Suprapubic skin (tissue), 4 donors: ENCODE measurements at places on chromosomes 1 and 21. TPM values are rescaled to one million over a fixed set of nuclear protein-coding genes. Genes with fewer than 3 reads are reported as not detected.

SPATA46 gene
- not detected for total RNA-seq

FAM229A gene
- 19.8 TPM for total RNA-seq

LGR6 gene
- total RNA-seq, result 1.6 TPM

SLC44A5 gene
- total RNA-seq, result 1.1 TPM

- no peaks in the 10 kb centered on the region for H3K36me3 ChIP-seq
- no peak overlapping the region for H3K27ac ChIP-seq
- peaks cover 6% of the 10 kb centered on the region for H3K27me3 ChIP-seq
Observed at GRCh38 chr1:3577300-3577699, 34.0 kb downstream of the MEGF6 start.

GRCh38 chr1:179941454-179941853 is 13.2 kb upstream of the CEP350 start:
- H3K27ac ChIP-seq, result no peak overlapping the region
- H3K36me3 ChIP-seq, result no peaks in the 10 kb centered on the region
- DNase-seq, result no peak
- no peaks in the 10 kb centered on the region for H3K4me1 ChIP-seq
- H3K4me3 ChIP-seq, result no peak overlapping the region
- H3K27me3 ChIP-seq, result no peaks in the 10 kb centered on the region

DNA sequence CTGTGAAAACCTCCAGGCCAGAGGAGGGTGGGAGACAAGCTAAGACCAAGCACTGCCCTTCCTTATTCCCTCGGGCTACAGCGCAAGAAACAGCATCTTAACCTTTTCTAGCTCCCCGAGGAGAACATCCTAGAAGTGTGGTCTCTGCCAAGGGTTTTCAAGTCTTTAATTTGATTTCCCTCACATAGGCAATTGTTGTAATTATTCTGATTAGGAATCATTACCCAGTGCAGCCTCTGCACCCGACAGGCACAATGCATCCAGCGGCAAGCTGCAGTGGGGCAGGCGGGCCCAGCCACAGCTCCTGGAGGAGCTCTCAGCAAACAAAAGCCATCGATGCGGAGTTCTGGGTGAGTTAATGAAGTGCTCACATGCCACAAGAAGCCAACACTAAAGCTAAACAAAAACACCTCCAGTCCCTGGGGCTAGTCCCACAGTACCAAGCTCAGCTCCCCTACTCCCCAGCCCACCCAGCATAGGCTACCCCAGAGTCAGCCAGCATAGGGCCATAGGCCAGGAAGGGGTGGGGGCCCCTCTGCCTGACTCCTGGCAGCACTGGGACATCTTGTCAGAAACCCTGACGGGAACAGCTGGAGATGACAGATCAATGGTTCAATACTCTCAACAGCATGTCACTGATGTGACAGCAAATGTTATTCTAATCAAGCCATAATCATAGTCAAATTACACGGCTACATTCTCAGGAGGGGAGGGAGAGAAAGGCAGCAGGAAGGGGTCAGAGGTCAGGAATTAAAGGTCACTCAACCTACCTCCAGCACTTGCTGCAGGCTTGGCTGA is 42.5 kb downstream of the ERI3 start:
- no peaks in the 10 kb centered on the region for H3K27me3 ChIP-seq
- H3K4me3 ChIP-seq, result no peak overlapping the region
- H3K36me3 ChIP-seq, result peaks cover 82% of the 10 kb centered on the region
- DNase-seq, result no peak
- no peaks in the 10 kb centered on the region for H3K4me1 ChIP-seq
- no peak overlapping the region for H3K27ac ChIP-seq

GRCh38 chr21:45436351-45437065 is 31.5 kb downstream of the COL18A1 start:
- H3K27me3 ChIP-seq, result no peaks in the 10 kb centered on the region
- no peaks in the 10 kb centered on the region for H3K36me3 ChIP-seq
- DNase-seq, result no peak
- H3K4me3 ChIP-seq, result no peak overlapping the region
- H3K4me1 ChIP-seq, result peaks cover 58% of the 10 kb centered on the region
- H3K27ac ChIP-seq, result no peak overlapping the region

DNA sequence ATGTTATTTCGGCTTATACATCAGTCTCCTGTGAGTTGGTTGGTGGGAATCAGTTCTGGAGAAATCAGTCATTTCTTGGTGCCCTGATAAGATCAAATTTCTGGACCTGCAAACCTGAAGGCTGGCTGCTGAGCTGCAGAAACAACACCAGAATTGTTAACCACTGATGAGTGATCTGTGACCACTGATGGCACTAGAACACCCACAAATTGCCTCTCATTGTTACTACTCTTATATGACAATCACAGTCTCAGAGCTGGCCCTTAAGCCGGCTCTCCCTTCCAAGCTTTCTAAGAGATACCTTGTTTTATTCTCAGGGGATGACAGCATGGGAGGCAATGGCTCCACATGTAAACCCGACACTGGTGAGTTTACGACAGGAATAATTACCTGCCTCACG is 1.9 kb downstream of the C1orf162 start:
- peaks cover 5% of the 10 kb centered on the region for H3K4me1 ChIP-seq
- H3K4me3 ChIP-seq, result peak overlapping the region; percentile 7
- no peak overlapping the region for H3K27ac ChIP-seq
- DNase-seq, result no peak
- no peaks in the 10 kb centered on the region for H3K36me3 ChIP-seq

DNA sequence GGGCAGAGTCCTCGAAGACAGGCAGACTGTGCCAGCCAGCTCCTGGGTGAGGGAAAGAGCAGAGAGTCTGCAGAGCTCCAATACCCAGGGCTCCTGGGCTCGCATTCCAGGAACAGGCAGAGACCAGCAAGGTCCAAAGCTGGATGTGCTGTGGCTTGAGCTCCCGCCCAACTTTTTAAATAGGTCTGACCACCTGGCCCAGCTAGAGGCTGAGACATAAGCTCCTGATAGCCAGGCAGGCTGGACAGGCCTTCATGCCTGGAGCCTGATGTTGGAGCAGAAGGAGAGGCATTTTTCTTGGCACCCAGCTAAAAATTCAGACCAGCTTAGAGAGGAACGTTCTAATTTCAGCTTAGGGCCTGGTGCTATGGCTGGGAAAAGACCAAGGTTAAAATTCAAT is 178.4 kb upstream of the TMEM51 start:
- H3K4me1 ChIP-seq, result peaks cover 5% of the 10 kb centered on the region
- no peak overlapping the region for H3K27ac ChIP-seq
- peaks cover 4% of the 10 kb centered on the region for H3K36me3 ChIP-seq
- no peak for DNase-seq
- no peaks in the 10 kb centered on the region for H3K27me3 ChIP-seq

DNA sequence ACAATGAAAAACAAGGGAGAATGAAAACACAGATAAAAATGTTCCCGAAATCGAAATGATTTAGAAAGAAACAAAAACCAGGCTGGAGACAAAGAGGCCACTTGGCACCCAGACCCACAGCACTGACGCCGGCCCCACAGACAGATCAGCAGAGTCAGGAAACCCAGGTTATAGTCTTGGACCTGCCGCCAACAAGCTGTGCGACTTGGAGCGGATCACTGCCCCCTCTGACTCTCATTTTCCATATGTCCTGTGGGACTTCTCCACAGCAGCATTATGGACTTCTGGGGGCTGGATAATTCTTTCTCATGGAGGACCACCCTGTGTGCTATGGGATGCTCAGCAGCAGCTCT is 72.4 kb downstream of the MATN1 start:
- H3K27me3 ChIP-seq, result peaks cover 10% of the 10 kb centered on the region
- peaks cover 23% of the 10 kb centered on the region for H3K4me1 ChIP-seq
- H3K4me3 ChIP-seq, result no peak overlapping the region
- DNase-seq, result no peak
- H3K27ac ChIP-seq, result no peak overlapping the region

DNA sequence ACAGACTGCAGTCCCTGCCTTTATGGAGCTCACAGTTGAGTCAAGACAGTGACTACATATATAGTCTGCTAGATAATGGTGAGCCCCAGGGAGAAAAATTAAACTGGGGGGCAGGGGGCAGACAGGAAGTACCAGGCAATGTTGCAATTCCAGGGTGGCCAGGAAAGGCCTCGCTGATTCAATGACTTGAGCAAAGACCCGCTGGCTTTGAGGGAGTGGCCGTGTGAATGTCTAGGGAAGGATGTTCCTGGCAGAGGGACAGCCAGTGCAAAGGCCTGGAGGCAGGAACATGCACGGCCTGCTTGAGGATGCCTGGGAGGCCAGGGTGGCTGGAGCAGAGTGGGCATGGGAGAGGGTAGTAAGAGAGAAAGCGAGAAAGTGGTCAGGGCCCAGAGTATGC is 23.0 kb upstream of the EPHA8 start:
- H3K27me3 ChIP-seq, result peaks cover 15% of the 10 kb centered on the region
- no peak overlapping the region for H3K27ac ChIP-seq
- H3K36me3 ChIP-seq, result no peaks in the 10 kb centered on the region

DNA sequence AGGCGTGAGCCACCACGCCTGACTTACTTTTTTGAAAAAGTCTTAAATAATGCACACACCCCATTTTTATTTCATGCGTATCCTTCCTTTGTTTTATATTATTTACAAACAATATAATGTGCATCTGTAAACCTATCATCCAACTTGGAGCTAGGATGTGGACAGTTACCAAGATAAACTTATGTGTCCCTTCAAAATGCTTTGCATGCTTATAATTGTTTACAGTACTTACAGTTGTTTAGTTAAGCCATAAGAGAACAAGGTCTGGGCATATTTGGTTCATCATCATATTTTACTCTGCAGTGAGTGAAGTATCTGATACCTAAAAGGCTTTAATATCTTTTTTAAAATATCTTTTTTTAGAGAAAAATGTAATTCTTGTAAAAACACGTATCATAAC is 16.1 kb upstream of the HMGN1 start:
- no peaks in the 10 kb centered on the region for H3K4me1 ChIP-seq
- no peak overlapping the region for H3K27ac ChIP-seq
- no peaks in the 10 kb centered on the region for H3K27me3 ChIP-seq
- H3K36me3 ChIP-seq, result no peaks in the 10 kb centered on the region
- no peak overlapping the region for H3K4me3 ChIP-seq
- no peak for DNase-seq

DNA sequence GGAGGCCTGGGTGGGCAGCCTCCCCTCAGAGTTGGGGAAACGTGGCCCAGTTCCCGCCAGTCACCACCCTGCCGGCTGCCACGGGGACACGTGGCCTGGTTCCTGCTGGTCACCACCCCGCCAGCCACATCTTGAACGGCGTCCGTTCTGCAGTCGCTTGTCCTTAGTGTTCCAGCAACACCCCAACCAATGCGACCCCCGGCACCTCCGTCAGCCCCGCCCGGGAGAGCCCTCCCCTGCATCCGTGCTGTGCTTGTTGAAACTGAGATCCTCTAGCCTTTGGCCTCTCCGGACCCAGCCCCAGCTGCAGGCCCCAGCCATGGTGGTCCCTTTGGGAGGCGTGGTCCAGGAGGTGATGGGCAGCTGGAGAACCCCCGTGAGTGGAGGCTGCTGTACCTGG is 18.7 kb downstream of the PRKCZ start:
- no peaks in the 10 kb centered on the region for H3K4me1 ChIP-seq
- H3K36me3 ChIP-seq, result peaks cover 11% of the 10 kb centered on the region
- DNase-seq, result no peak
- H3K4me3 ChIP-seq, result no peak overlapping the region
